ENCODE measurements at places on chromosomes 13 and 19.

DNA sequence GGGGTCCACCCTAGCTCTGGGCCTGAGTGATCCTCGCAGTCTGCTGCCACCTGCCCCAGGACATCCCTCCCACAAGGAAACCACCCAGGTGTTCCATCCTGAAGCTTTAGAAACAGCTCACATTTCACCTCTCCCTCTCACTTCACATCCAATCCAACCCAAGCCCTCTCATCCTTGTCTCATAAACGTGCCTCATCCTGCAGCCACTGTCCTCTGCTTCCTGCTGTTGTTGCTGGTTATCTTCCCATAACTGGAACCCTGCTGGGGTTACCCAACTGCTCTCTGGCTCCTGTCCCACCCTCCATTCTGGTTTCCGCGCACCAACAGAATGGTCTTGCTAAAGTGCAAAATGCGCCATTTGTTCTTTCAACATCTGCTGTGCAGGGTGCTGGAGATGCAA, 59.7 kb upstream of the MTIF3 start:
- DNase-seq, result no peak

DNA sequence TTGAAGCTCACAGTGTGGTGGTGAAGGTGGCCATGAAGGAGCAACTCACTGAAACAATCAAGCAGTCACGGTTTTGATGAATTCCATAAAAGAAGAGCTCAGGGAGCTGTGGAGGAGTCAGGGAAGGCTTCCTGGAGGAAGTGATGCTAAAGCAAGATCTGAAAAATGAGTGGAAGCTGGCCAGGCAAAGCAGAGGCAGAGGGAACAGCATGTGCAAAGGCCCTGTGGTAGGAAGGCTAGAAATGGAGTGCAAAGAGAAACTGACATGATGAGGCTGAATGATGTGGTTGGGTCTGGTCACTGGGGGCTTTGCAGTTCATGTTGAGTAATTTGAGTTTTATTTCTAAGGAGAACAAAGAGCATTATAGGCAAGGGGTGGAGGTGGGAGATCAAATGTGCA, 6.9 kb downstream of the ADGRE1 start:
- DNase-seq, result no peak

- no peak for DNase-seq
These were observed 34.3 kb downstream of the ZNF536 start for GRCh38 chr19:30406220-30407067.

GRCh38 chr19:53422551-53422950, 9.2 kb upstream of the ZNF761 start:
- no peak for DNase-seq

DNA sequence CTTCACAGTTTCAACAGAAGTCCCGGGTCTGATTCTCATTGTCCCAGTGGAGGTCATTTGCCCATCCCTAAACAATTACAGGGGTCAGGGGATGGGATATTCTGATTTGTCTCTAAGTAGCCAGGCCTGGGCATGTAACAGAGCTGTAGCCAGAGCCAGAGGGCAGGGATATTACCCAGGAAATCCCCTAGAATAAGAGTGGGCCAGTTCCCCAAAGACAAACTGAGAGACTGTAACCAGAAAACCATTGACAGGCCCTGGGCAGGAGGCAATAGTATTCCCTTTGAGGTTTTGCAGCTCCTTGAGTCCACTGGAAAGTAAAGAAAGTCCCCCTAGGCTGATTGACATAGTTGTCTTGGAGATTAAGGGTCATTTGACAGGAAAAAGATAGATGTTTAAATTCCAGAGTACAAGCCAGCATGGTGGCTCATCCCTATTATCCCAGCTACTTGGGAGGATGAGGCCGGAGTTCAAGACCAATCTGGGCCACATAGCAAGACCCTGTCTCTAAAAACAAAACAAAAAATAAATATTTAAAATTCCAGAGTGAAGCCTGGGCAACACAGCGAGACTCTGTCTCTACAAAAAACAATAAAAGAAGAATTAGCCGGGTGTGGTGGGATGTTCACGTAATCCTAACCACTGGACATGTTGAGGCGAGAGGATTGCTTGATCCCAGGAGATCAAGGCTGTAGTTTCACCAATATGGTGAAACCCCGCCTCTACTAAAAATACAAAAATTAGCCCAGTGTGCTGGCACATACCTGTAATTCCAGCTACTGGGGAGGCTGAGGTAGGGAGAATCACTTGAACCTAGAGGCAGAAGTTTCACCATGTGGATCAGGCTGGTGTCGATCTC, 1.9 kb upstream of the SDHAF1 start:
- no peak for DNase-seq

DNA sequence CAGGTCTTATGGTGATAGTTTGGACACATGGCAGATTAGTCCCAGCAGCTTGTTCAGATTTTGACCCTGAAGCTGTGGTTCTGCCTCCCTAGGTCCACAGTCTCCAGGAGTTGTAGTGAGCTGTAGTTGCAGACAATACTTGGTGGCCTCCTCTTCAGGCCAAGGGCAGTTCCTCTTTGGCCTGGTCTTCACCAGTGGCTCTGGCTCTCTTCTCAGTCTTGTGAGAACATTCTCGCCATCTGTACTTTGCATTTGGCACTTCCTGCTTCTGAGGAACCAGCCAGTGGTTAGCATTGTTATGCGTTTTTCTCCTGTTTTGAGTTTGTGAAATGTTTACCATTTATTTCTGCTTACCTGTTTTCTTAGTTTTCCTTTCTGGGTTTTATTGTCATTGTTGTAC, 40.7 kb downstream of the PCCA start:
- no peak for DNase-seq

DNA sequence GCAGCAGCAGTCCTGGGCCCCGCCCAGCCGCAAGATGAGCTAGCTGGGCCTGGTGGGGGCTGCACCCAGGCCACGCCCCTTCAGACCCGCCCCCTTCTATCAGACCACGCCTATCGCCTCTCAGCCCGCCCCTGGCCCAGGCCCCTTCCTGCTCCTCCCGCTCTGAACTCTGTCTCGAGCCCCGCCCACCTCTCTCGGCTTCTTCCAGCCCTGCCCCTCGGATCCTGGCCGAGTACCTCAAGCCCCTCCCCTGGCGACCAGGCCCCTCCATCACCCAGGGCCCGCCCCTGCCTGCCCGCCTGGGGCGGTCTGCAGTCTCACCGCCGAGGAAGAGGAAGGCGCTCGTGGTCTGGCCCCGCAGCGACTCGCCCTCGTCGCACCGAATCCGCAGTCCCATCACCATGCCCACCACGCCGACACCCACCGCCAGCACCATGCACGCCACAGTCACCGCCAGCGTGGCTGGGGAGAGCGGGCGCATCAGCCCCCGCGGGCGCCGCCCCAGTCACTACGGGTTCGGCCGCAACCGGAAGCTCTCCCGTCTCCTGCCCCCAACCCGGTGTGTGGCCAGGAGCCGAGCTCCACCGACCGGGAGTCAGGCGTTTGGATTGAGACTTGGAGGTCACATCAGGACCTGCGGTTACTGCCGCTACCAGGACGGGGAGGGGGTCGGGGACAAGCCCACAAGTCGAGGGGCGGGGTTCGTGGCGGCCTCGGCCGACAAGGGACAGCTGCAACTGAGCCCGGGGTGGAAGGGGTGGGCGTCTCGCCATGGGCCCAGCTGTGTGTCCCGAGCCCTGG, 1.0 kb downstream of the CLDND2 start:
- DNase-seq, result peak; percentile 63

GRCh38 chr19:5586300-5587070, 18.7 kb upstream of the TINCR start:
- DNase-seq, result no peak

- DNase-seq, result no peak
These were observed 2.2 kb downstream of the CD70 start for GRCh38 chr19:6588508-6589345.

- DNase-seq, result no peak
These were observed 30.9 kb downstream of the MZT1 start for GRCh38 chr13:72696579-72696978.

- DNase-seq, result no peak
These were observed at the start of gene TRIP10 for GRCh38 chr19:6739390-6739882. TSS of gene TRIP10 (plus strand) at chr19:6739680. CDS start at chr19:6739762, 82 bp downstream.

- no peak for DNase-seq
These were observed 467.3 kb downstream of the DACH1 start for GRCh38 chr13:71399631-71400215.

DNA sequence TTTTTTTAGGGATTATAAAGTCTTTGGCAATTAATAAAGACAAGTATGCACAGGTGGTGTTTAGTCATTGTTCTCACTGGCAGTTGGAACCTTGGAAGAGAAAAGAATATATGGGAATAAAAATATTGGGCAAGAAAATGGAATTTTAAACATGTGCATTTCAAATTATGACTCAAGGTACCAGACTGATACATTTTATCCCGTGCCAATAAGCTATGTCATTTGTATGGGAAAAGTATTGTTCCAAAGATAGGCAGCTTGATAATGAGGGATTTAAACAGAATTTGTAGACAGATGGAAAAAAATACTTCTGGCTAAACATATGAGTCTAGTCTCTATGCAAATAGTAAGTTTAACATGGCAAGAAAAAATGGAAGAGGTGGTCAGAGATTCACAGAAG, 169.5 kb upstream of the UFM1 start:
- no peak for DNase-seq

- no peak for DNase-seq
These were observed 57.2 kb downstream of the ZMYM2 start for GRCh38 chr13:20015763-20016162.

DNA sequence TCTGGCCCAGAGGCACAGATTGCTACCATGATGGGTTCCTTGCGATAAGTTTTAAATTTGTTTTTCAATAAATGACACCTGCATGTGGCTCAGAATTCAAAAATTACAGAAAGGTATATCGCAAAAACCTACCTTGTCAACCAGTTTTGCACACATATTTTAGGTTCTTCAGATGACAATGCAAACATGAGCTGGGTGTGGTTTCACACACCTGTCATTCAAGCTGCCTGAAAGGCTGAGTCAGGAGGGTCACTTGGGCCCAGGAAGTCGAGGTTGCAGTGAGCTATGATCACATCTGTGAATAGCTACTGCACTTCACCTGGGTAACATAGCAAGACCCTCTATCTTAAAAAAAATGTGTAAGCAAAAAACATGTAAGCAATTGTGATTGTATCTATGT, 56.1 kb downstream of the DNM2 start:
- DNase-seq, result no peak

DNA sequence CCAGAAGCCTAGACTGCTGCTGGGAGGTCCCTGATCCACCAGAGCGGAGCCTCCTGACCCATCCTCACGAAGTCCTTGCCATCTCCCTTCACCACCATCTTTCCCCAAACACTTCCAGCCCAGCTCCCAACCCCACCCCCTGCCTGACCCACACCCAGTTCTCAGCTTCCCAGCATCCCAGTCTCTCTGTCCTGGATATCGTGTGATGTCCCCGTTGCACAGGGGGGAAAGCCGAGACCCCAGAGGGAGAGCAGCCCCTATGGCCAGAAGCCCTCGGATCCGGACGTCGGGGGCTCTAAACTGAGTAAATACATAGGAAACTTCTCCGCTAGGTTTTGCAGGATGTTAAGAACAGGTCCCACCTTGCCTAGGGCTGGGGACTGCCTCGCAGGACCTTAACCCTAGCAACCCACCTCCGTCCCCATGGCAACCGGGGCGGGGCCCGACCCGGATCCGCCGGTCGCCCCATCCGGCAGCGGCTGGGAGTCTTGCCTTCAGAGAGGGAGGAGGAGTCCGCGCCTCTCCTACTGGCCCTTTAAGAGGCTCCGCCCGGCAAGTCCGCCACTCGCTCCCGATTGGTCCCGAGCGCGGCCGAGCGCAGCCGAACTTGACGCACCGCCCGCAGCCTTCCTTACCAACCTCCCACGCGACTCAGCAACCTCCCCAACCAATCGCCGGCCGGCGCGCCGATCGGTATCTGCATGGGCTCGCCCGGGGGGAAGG, 451 bp upstream of the HMG20B start:
- peak; percentile 93 for DNase-seq

GRCh38 chr13:38044067-38044466, 174.5 kb upstream of the TRPC4 start:
- DNase-seq, result no peak

- no peak for DNase-seq
These were observed 381.6 kb downstream of the KLF5 start for GRCh38 chr13:73440296-73440895.

GRCh38 chr19:18062028-18062427, 24.7 kb downstream of the IL12RB1 start:
- DNase-seq, result no peak

- no peak for DNase-seq
These were observed 5.6 kb downstream of the SNRPA start for GRCh38 chr19:40756502-40757110.

DNA sequence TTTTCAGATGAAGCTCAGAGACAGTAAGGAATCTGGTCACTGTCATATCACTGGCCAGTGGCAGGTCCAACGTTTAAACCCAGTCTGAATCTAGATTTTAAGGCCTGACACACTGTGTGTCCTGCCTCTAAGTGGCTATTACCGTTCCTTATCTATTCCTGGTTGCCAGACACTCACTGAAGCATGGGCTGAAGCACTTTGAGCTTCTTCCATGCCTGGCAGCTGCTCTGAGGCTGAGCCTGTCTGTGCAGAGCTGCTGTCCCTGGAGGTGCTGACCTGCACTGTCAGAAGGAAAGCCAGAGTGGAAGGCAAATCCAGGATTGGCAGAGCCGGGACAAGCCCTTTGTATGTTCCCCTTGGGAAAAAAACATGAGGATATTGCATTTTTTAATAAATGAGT, 109.2 kb upstream of the SLC7A1 start:
- DNase-seq, result no peak

DNA sequence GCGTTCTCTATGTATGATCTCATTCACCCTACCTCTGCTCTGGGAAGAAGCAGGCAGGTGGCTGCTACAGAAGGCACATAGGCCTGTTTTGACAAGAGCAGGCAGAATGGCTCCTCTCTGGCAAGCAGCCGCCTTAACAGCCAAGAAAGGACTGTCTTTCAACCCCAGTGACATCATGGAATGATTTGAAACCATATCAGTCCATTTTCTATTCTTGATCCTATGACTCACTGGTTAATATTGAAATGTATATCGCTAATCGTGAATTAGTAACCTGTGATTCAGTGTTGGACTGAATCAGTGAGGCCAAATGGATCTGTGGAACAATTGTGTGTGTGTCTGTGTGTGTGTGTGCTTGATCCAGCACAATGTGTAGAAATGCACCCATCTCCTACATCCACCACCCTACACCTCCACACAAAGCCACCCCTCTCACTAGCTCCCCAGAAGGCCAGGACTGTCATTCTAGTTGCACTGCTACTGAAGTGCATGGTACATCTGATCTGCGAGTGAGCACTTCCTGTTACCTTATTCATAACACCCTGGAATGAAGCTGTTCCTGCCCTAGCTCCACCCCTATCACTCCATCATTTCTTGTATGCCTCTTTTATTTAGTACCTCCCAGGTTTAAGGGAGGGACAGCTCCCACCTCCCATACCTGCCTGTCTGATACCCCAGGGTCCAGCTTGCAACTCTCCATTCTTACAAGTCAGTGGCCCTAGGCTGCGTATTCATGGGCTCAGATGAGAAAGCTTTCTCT, 460.0 kb downstream of the FOXO1 start:
- DNase-seq, result no peak

Data from Panc1 (cell line).